ENCODE measurements at places on chromosomes 11 and 22.

DNA sequence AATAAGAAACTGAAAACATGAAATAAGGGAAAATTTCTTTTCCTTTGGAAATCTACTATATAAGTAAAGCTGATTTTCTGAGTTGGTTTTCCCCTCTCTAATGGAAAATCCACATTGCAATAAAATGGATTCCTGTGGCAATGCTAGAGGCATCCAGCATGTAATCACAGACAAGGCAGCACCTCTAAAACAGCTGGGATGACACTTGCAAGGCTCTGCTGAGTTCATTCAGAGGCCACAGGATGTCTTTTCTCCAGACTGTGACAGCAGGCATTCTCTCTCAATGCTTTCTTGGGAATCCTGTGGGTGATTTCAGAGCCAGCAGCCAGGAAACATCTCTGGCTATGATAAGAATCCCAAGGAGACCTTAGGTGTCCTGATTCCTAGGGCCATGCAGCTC is 201.3 kb upstream of the BLID start:
- no peak for DNase-seq

GRCh38 chr11:112185883-112186282 is 10.6 kb downstream of the BCO2 start:
- no peak for DNase-seq

- no peak for DNase-seq
These were observed 25.0 kb upstream of the SERPIND1 start for GRCh38 chr22:20748731-20749428.

GRCh38 chr11:19803506-19803998 is 90.9 kb downstream of the NAV2 start:
- no peak for DNase-seq

GRCh38 chr11:32847511-32847910 is 17.8 kb downstream of the PRRG4 start:
- DNase-seq: no peak

DNA sequence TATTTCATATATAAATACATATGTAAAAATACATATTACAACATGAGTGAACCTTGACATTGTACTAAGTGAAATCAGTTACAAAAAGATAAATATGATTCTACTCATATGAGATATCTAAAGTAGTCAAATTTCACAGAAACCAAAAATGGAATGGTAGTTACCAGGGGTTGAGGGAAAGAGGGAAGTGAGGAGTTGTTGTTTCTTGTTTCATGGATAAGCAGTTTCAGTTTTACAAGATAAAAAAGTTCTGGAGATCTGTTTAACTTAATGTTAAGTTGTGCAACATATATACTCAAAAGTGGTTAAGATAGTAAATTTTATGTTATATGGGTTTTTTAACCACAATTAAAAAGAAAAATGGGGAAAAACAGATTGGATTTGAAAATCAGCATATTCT is 107.7 kb downstream of the ELP4 start:
- no peak for DNase-seq

DNA sequence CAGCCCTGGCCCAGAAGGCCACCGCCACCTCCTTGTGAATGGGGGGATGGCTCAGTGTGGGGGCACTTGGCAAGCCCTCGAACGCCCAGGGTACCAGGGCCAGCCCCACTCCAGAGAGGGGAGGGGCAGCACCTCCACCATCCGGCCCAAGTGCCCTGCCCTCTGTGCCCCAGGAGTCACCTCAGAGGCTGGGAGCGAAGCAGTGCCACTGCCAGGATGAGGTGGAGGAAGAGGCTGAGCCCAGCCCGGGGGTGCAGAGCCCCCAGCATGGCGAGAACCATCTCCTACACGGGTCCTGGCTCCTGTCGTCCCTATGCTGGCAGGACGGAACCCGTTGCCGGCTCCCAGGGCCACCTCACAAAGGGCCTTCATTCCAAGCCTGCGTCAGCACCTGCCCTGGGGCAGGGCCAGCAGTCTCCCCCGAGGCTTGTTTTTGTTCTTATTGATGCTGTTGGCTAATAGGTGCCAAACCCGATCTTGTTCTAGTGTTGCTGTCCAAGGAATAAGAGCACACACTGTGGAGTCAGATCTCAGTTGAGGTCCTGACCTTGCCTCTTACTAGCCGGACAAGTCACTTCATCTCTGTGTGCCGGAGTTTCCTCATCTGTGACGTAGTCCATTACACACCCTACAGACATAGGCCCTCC is at the start of gene FREY1:
Gene FREY1 (minus strand): TSS at position 307 of the 647 bp plus-strand sequence. CDS start 26 bp downstream, at position 281.
- no peak for DNase-seq

GRCh38 chr11:65448074-65448417 is 25.4 kb downstream of the NEAT1 start:
- DNase-seq: no peak

GRCh38 chr22:49997251-49997599 is 15.3 kb downstream of the IL17REL start:
- DNase-seq: peak; percentile 36

DNA sequence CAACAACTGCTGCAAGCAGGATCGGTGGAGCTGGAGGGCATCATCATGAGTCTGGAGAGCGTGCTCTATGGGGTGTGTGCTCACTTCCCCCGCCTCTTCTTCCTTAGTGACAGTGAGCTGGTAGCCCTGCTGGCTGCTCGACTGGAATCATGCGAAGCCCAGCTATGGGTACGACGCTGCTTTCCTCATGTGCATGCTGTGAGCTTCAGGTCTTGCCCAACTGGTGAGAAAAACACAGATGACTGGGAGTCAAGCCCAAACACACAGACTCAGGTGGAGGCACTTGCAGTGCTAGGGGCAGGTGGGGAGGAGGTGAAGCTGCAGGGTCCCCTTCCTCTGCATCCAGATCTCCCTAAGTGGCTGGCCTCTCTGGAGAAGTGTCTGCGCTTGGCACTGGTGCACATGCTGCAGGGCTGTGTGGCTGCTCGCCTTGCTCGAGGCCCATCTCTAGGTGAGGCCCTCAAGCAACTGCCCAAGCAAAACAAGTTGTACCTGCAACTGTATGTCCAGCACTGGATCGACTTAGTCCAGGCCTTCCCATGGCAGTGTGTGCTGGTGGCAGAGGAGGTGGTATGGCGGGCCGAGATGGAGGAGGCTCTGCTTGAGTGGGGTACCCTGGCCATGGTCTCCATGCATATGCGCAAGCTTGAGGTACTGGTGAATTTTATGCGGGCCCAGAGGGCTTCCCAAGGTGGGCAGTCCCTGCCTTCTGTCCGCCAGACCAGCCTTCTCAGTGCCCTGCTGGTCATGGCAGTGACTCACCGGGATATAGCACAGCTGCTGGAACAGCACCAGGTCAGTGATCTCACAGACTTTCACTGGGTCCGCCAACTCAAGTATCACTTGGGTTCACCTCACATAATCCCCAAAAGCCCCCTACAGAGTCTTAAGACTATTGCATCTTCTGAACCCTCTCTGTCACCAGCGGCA is 48.1 kb downstream of the DNHD1 start:
- DNase-seq: no peak

GRCh38 chr22:46806794-46807193 is 44.3 kb downstream of the TBC1D22A start:
- DNase-seq: no peak

GRCh38 chr22:39503630-39504029 is 1.5 kb downstream of the MIEF1 start:
- no peak for DNase-seq

DNA sequence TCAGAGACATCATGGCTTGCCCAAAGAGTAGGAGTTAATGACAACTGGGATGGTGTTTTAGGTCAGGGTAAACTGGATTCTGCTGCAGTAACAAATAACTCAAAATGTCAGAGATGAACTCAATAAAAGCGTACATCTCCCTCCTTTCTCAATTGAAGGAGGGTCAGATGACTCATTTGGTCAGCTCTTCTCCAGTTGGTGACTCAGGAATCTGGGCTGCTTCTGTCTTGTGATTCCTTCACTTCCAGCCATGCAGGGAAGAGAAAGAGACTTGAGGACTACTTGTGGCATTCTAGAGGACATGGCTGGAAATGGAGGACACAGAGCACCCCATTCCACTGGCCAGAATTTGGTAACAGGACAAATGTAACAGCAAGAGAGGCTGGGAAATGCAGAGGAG is 3.2 kb upstream of the SYT13 start:
- no peak for DNase-seq

- DNase-seq: no peak
These were observed 274.4 kb downstream of the C11orf87 start for GRCh38 chr11:109696191-109696897.

DNA sequence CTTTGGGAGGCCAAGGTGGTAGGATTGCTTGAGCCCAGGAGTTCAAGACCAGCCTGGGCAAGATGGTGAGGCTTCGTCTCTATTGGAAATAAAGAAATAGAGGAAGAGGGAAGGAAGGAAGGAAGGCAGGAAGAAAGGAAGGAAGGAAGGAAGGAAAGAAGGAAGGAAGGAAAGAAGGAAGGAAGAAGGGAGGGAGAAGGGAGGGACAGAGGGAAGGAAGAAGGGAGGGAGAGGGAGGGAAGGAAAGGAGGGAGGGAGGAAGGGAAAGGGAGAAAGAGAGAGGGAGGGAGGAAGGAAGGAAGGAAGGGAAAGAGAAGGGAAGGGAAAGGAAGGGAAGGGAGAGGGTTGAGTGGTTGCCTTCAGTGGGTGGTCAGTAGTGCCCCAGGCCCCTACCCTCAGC is 13.9 kb upstream of the PNPLA3 start:
- DNase-seq: no peak

DNA sequence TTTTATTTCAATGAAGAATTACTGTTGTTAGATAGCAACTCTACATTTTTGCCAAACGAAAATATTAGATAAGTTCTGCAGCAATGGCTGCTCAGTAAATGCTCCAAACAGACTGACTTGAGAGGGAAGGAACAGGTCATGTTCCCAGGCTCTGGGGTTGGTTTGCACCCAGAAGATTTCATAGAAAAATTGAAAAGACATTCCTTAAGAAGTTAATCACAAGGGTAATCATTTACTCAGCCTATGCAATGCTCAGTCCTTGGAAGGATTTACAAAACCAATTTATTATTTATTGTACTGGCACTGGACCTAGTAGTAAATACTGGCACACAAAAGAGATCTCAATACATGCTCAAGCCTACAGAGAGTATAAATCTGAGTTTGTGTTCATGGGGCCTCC is 179.1 kb upstream of the MTNR1B start:
- DNase-seq: no peak

DNA sequence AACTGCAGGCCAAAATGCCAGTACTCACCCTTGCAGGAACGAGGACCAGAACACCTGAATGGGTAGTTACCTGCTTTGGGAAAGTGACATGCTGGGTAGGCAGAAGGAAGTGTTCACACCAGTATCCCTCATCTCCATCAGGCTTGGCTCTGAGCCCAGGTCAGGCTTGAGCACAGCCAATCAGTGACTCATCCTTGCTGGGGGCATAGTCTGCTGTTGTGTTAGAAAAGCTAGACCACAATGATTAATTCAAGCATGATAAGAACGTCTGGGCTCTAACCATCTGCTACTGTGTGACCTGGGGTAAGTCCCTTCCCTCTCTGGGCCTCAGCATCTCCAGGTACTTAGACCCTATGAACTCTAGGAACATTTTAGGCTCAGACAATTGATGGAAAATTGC is 450.4 kb downstream of the MIAT start:
- no peak for DNase-seq

DNA sequence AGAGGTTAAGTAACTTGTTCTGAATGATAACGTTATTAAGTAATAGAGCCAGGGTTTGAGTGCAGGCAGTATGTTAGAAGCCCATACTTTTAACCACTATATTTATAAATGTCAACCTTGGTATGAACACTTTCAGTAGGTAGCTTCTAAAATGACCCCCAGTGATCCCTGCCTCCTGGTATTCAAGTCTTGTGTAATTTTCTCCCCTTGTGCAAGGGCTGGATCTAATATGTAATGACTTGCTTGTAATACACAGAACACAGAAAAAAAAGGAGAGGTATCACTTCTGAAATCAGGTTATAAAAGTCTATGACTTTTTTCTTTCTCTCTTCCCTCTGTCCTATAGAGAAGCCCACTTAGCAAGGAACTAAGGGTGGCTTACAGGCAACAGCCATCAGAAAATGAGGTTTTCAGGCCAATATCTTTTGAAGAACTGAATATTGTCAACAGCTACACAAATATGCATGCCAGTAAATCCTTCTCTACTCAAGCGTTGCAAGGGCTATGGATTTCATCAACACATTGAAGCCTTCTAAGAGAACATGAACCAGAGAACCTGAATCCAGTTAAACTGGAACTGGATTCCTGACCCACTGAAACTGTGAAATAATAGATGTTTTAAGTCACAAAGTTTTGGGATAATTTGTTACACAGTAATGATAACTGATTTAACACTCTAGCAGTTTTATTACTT is 712.3 kb downstream of the METTL15 start:
- DNase-seq: no peak

DNA sequence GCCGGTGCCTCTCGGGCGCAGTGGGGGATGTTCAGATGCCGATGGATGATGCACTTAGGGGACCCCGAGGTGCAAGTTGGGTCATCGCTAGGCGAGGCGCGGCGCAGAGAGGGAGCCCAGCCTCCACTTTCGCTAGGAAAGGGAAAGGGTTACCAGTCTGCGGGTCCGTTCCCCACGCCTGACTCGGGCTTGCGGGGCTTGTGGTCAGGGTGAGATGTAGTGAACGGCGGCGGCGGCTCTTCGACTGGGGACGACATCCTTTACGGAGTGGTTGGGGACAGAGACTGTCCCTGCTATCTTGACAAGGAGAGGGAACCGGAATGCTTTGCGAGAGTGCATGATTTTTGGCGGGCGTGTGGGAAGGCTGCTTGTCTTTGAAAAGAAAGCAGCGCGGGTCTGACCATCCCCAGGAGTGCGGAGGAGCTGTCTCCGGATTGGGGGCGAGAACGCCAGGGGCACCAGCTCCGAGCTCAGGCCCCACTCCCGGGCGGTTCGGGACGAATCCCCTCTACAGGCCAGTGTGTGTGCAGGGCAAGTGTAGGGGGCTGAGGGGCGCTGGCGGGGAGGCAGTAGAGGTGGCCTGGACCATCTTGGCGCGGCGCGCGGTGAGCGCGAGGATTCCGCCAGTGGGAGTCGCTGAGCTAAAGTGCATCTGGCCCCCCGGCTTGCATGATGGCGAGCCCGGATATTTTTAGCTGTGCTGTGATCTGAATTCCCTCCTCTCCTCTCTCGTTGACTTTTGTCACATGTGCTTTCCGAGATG is 1.1 kb downstream of the FAT3 start:
- DNase-seq: no peak

DNA sequence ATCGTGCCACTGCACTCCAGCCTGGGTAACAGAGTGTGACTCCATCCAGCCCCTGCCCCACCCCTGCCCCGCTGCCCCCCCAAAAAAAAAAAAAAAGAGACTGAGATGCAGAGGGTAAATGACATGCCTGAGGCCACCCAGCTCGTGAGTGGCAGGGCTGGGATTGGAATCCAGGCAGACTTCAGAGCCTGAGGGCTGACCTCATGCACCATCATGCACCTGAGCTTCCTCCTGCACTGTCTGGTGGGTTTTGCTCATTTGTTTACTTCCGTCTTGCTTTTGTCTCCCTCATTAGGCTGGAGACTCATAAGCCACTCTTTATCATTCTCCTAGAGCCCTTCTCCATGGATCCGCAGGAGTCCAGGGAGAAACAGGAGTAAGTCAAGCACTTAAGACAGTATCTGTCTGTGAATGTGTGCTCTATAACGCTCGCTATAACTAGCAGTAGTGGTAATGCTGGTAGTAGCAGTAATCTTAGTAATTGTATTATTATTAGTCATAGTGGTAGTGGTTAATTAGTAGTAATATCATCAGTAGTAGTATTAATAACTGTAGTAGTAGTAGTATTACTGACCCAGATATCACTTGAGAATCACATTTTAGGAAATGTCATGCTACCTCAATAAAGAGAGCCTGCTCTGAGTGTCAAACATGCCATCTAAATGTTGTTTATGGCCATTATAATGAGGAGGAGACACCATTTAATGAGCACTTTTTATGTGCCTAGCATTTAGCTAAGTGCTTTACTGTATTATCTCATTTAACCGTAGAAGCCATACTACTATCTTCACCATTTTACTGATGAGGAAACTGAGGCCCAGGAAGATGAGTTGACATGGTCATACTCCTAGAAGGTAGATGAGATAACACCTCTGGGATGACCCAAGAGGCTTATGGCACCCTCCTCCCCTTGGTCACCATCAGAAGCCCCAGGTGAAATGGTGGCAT is 85.0 kb downstream of the NAT10 start:
- DNase-seq: no peak
